ENCODE measurements at places on chromosomes 3 and 15. TPM values are rescaled to one million over a fixed set of nuclear protein-coding genes. Genes with fewer than 3 reads are reported as not detected.

The GOLGA6D gene
- total RNA-seq: 0.13 TPM

The POPDC2 gene
- total RNA-seq: 2.9 TPM

The MAGEL2 gene
- total RNA-seq: 14.3 TPM

The OR5K2 gene
- not detected for total RNA-seq

The C3orf70 gene
- 5.8 TPM for total RNA-seq

The UTS2B gene
- total RNA-seq: 0.62 TPM

The NEK10 gene
- 3.3 TPM for total RNA-seq

GRCh38 chr3:119350114-119350513 lies 55.9 kb downstream of the ARHGAP31 start:
- no peak for DNase-seq
- peaks cover 37% of the 10 kb centered on the region for H3K4me1 ChIP-seq
- no peak overlapping the region for H3K4me3 ChIP-seq
- no peaks in the 10 kb centered on the region for H3K36me3 ChIP-seq

GRCh38 chr3:185439745-185440466 lies 58.9 kb downstream of the TMEM41A start:
- peaks cover 3% of the 10 kb centered on the region for H3K36me3 ChIP-seq
- H3K27ac ChIP-seq: no peak overlapping the region
- no peak overlapping the region for H3K4me3 ChIP-seq
- no peaks in the 10 kb centered on the region for H3K4me1 ChIP-seq

- no peaks in the 10 kb centered on the region for H3K4me1 ChIP-seq
- no peaks in the 10 kb centered on the region for H3K27me3 ChIP-seq
- peaks cover 4% of the 10 kb centered on the region for H3K36me3 ChIP-seq
Observed at GRCh38 chr3:125102470-125102869, 46.7 kb upstream of the HEG1 start.

- H3K27me3 ChIP-seq: no peaks in the 10 kb centered on the region
- peaks cover 12% of the 10 kb centered on the region for H3K4me1 ChIP-seq
- H3K36me3 ChIP-seq: no peaks in the 10 kb centered on the region
- H3K27ac ChIP-seq: no peak overlapping the region
- DNase-seq: no peak
Observed at GRCh38 chr3:167813169-167814123, 77.9 kb downstream of the SERPINI1 start.

- no peak for DNase-seq
- peaks cover 45% of the 10 kb centered on the region for H3K4me1 ChIP-seq
- peak overlapping the region; percentile 91 for H3K4me3 ChIP-seq
- H3K36me3 ChIP-seq: peaks cover 1% of the 10 kb centered on the region
- peaks cover 14% of the 10 kb centered on the region for H3K27me3 ChIP-seq
Observed at GRCh38 chr3:190319660-190320059, 2.6 kb downstream of the CLDN1 start.

GRCh38 chr3:71549951-71550350 lies 33.6 kb downstream of the FOXP1 start:
- H3K4me3 ChIP-seq: no peak overlapping the region
- no peak overlapping the region for H3K27ac ChIP-seq
- no peak for DNase-seq
- peaks cover 11% of the 10 kb centered on the region for H3K4me1 ChIP-seq
- H3K36me3 ChIP-seq: peaks cover 2% of the 10 kb centered on the region

GRCh38 chr3:140219923-140220452 lies 285.0 kb downstream of the CLSTN2 start:
- no peak overlapping the region for H3K4me3 ChIP-seq
- no peak overlapping the region for H3K27ac ChIP-seq
- no peak for DNase-seq
- H3K36me3 ChIP-seq: no peaks in the 10 kb centered on the region

DNA sequence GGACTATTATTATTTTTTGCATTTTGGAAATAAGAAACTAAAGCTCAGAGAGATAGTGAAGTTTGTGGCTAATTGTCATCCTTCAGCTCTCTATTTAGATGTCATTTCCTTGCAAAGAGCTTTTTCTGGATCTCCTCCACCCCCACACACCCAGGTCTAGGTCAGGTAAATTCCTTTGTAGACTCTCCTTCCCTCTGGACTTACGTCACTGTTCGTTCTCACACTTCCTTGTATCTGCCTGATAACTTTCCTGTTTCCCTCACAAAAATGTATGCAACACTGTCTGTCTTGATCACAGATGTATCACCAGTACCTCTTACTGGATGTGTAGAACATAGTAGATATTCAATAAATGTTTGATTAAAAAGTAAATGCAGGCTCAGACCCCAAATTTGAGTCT lies 6.1 kb upstream of the MB21D2 start:
- H3K4me3 ChIP-seq: no peak overlapping the region
- H3K27ac ChIP-seq: no peak overlapping the region
- DNase-seq: no peak
- H3K27me3 ChIP-seq: peaks cover 4% of the 10 kb centered on the region
- H3K4me1 ChIP-seq: peaks cover 49% of the 10 kb centered on the region

DNA sequence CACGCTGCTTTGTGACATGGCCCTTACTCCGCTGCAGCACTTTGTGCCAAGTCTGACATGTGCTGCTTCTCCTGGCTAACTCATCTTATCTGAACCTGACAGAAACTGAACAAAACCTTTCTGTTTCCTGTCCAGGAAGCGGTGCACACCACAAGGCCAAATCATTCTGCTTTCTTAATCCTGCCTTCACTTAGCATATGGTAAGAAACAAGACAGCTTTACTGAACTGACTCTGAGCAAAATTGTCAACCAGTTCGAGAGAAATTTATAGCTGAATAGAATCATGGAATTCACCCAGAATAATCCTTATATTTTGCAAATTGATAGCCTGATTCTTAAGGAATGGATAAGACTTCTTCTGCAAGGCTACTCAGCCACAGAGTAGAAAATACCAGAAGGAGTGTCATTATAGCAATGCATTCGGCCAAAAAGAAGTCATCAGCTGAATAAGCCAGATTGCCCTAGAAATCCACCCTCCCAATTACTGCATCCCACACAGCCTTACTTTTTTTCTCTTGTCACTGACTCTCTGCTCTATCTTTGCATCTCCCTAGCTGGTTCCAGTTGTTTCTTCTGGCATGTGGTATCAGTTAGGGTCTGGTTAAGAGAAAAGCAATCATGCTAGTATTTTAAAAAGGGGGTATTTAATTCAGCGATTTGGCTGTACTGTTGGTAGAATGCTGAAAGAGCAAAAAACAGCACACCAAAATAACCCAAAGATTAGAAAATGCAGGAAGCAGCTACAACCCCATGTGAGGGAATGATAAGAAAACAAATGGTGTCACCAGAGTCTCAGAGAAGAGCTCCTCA lies 41.6 kb upstream of the STRIT1 start:
- H3K36me3 ChIP-seq: no peaks in the 10 kb centered on the region
- DNase-seq: no peak
- no peaks in the 10 kb centered on the region for H3K27me3 ChIP-seq
- H3K4me3 ChIP-seq: no peak overlapping the region
- H3K27ac ChIP-seq: no peak overlapping the region

DNA sequence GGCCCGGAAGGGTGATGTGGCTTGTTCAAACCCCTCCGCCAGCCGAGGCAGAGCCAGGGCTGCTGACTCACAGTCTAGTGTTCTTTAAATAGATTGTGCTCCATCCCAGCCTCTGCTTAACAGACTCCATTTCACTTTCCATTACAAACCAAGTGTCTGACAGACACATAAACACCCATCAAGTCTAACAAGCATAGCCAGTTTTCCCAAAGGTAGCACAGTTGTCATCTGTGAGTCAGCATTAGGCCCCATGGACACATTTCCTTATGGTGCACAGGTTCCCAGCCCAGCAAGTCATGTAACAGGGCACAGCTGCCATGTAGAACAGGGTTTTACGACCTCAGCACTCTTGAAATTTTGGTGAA lies 109.9 kb upstream of the RAP2B start:
- H3K4me3 ChIP-seq: no peak overlapping the region
- no peaks in the 10 kb centered on the region for H3K36me3 ChIP-seq
- H3K27me3 ChIP-seq: no peaks in the 10 kb centered on the region

DNA sequence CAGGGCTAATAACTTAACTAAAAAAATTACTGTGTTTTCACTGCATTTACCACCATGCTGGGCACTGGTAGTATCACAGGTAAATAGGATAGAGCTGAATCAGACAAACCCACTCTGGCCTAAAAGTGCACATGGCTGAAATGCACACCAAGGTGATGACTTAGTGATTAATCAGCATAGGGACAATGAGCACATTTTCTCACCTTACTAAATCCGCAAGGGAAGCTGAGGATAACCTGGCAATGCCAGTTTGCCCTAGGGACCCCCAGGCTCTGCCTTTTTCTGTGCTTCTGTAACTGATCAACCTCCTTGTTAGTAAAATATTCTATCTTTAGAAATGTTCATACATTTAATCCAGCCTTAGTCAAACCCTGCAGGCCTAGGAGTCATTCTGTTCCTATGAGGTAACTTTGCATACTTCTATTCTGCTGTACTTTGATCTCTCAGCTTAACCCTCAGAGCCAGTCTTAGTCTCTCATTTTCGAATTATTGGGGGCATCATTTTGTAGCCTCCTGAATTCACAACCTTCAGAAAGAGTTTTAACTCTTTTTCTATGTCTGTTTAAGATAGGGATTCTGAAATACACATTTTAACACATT lies 562.9 kb upstream of the KCNMB2 start:
- no peaks in the 10 kb centered on the region for H3K36me3 ChIP-seq
- H3K4me3 ChIP-seq: no peak overlapping the region
- no peaks in the 10 kb centered on the region for H3K27me3 ChIP-seq
- H3K4me1 ChIP-seq: no peaks in the 10 kb centered on the region

DNA sequence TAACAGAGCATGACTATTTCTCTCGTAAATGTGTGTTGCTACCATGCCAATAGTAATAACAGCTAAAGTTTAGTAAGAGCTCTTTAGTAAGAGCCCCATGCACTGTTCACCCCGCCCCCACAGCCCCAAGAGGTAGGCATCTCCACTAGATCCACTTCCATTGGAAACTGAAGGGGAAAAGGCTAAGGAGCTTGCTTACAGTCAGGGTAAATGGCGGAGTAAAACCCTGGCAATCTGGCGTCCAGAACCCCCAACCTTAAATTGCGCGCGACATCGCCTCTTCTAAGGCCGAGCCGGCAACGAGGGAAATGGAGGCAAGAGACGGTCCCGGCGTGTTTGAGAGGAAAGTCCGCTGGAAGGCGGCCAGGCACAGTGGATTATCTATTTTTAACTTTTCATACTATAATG lies 654 bp upstream of the C3orf38 start:
- peak overlapping the region; percentile 97 for H3K4me3 ChIP-seq
- H3K36me3 ChIP-seq: peaks cover 4% of the 10 kb centered on the region
- peaks cover 24% of the 10 kb centered on the region for H3K4me1 ChIP-seq
- no peaks in the 10 kb centered on the region for H3K27me3 ChIP-seq

DNA sequence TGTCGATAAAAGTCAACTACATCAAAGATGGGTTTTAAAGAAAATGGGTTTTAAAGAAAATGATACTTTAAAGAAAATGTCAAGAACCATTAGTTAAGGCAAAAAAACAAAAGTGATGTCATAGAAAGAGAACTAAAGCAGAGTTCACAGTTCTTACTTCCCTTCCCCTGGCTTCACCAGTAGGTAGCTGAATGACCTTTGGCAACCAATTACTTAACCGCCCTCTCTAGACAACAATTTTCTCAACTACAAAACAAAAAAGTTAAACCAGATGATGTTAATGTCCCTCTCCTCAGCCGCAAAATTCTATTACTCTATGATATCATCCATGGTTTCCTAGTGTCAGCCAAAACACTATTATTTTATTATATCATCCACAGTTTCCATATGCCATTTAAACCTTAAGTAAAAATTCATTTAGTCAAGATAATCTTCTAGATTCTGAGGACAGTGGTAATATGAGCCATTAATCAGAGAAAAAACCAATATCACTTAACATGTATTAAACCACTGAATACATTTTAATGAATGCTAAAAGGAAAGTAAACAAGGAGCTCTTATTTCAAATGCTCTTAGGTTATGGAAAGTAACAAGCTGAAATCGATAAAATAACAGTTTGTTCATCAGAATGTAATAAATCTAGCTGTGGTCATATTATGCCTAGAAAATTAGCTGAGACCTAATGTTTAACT lies 13.1 kb downstream of the RYK start:
- H3K36me3 ChIP-seq: no peaks in the 10 kb centered on the region
- H3K4me3 ChIP-seq: no peak overlapping the region
- DNase-seq: no peak
- peak overlapping the region; percentile 19 for H3K27ac ChIP-seq

- DNase-seq: no peak
- no peaks in the 10 kb centered on the region for H3K27me3 ChIP-seq
- H3K36me3 ChIP-seq: peaks cover 3% of the 10 kb centered on the region
Observed at GRCh38 chr3:120113128-120114116, 19.2 kb upstream of the GSK3B start.

DNA sequence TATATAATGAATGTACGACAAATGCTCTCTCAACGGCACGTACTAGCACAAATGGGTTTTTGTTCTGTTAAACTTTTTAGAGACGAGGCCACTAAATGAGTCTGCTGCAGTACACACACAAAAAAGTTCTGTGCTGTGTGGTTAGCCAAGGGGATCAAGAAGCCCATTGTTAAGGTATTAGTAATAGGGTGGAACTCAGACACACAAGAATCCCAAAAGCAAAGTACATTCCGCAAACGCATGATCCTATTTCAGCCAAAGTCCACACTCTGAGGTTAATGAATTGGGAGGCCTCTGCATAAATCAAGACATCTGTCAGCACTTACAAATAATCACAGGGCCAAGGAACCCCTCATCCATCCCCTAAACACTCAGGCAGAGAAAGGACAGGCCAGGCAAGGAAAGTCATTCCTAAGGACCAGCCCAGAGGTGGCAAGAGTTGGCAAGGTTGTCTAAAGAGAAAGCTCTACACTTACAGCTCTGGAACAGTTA lies 12.1 kb downstream of the OSBPL10 start:
- no peaks in the 10 kb centered on the region for H3K27me3 ChIP-seq
- DNase-seq: no peak

DNA sequence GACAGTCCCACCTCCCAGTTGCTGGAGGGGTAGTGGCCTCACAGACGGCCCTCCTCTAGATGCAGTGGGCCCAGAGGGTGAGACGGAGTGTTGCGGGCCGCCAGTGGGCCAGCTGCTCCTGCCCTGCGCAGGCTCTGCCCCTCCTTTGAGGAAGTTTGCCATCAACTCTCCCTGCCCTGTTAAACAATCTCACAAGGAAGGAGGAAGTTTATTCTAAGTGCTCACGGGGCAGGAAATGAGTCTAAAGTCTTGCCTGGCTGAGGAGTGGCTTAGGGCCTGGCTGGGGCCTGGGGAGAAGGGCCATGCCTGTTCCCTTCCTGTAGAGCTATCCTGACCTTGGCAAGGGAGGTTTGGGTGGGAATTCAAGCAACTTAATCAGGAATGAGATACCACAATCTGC lies at the start of gene FAM3D:
Gene FAM3D (minus strand): TSS at position 92 of the 400 bp plus-strand sequence. CDS start 11,211 bp downstream, outside the sequence.
- DNase-seq: no peak
- no peak within 1 kb of the TSS for H3K4me3 ChIP-seq
- H3K27me3 ChIP-seq: peaks cover 14% of the 10 kb centered on the region
- H3K4me1 ChIP-seq: peaks cover 16% of the 10 kb centered on the region
- H3K36me3 ChIP-seq: peaks cover 1% of the 10 kb centered on the region

DNA sequence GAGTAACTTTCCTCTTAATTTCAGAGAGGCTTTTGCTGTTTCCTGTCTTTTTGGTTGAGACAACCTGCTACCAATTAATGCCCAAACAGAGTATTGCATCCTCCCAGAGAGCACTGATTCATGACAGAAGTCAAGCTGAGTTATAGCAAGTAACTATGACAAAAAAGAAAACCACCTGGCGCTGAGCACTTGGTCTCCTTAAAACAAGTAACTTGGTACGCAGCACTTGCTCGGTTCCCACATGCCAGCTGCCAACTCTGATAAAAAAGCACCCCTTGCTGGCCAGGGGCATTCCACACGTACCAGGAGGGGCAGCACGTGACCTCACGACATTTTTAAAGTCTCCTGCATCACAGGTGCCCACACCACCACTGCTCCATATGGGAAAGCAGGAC lies 13.5 kb upstream of the MYO5C start:
- H3K4me3 ChIP-seq: no peak overlapping the region
- peaks cover 10% of the 10 kb centered on the region for H3K36me3 ChIP-seq
- no peaks in the 10 kb centered on the region for H3K27me3 ChIP-seq
- H3K27ac ChIP-seq: no peak overlapping the region
- no peak for DNase-seq
- H3K4me1 ChIP-seq: no peaks in the 10 kb centered on the region
